Esophagus muscularis mucosa (tissue), 4 donors: ENCODE measurements at places on chromosomes 1 and 21. TPM values are rescaled to one million over a fixed set of nuclear protein-coding genes. Genes with fewer than 3 reads are reported as not detected.
A peak's percentile ranks its signal among the peaks of the same experiment; 100 is the strongest.

CHRM3 gene
- total RNA-seq = 118 TPM

DNA sequence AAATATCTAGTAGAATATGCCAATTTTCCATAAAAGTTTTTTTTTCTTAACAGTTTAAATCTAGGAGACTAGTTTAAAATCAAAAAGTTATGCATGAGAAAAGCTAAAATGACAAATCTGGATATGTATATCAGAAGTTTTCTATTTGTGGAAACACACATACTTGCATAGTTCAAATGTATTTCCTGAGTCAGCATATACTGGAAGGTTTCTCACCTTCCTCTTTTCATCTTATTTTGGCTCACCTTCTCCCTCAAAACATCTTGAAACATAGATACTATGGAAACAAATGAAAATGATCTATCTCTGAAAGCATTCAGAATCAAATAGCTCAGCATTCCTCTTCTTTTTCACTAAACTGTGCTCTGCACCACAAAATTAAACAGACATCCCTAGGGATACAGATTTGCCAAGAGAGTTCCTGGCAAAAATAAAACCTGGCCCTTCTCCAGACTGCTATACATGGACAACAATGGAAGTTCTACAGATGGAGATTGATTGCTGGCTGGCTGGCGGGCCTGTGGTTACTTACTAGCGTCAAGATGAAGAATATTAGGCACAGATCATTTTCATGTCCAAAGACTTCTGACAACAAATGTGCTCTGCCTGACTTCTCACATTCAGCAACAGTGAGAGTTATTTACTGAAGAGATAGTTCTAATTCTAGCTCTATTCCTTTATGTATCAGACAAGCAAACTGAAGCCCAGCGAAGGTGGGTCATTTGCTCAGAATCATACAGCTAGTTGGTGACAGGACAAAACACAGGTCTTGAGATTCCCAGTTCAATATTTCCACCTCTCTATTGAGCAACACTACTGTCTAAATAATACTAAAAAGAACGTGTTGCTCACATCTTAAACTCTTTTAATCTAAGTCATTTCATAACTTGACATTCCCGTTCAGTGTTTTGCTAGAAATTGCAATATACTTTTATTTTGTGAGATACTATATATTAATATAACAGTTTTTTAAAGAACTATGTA is 26.6 kb downstream of the DIPK1A start:
- DNase-seq = no peak

GRCh38 chr21:44027607-44028286 is 15.6 kb downstream of the TRAPPC10 start:
- DNase-seq = no peak

DNA sequence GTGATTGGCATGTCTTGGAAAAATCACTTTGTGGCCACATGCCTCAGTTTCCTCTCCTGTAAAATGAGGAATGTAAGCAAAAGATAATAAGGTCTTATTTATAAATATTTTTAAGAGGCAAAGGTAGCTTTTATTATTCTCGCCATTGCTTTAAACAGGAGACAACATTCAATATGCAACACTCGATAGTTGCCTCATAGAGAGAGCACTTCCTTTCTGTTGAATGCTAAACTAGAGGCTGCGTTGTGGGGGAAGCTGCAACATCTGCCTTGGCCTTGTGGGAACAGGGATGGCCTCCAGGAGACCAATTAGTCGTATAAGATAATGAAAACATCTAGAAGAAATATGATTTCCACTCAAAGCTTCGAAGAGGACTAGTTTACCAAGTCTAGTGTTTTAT is 3.5 kb downstream of the OSCP1 start:
- DNase-seq = no peak

GRCh38 chr1:40806731-40807695 is 23.4 kb downstream of the KCNQ4 start:
- no peak for DNase-seq

REG4 gene
- total RNA-seq = not detected

- DNase-seq = peak; percentile 94
Observed at GRCh38 chr1:159900086-159900680, at the start of gene CFAP45. Gene CFAP45, minus strand, starts transcription at chr1:159900165. Its CDS starts 67 bp downstream, at chr1:159900098.

GRCh38 chr1:35062518-35063196 is 16.5 kb upstream of the ZMYM1 start:
- peak; percentile 19 for DNase-seq

DNA sequence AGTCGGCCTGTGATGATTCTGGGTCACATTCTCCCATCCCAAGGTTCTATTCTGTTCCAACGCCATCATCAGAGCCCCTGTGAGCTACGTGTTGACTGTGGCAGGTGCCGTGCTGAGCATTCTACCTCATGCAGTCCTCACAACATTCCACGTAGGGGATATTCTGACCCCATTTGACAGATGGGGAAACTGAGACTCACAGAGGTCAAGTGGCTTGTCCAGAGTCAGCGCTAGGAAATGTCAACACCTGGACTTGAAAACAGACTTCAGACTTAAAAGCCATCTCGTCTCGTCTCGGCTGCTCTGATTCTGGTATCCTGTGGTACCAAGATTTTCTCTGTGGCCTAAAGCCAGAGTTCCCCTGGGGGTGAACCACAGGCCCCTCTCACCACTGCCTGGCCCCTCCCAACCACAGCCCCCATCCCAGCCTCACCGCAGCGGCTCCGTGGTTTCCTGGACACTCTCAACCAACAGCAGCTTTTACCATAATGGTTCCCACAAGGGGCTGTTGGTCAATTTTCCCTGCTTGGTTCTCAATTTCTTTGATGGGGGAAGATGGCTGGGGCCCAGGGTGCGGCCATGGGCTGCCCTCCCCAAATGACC is 39.6 kb downstream of the SDC3 start:
- no peak for DNase-seq

DNA sequence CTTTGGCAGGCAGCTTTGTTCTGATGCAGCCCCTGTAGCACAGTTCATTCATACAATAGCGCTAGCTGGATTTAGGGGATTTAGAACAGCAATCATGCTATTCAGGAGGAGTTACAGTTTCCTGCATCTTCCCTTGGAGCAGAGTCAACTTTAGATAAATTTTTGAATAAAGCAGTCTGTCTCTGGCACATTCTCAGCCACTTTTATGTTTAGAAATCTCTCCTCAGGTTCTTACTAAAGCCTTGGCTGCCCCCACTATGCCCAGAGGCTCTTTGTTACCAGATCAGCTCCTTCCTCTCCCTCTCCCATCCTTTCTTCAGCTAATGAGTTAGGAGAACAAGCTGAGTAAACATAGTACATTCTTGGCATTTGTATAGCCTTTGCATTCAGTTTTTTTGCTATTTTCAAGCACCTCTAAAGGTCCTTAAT is 17.0 kb upstream of the PIGC start:
- DNase-seq = no peak

DNA sequence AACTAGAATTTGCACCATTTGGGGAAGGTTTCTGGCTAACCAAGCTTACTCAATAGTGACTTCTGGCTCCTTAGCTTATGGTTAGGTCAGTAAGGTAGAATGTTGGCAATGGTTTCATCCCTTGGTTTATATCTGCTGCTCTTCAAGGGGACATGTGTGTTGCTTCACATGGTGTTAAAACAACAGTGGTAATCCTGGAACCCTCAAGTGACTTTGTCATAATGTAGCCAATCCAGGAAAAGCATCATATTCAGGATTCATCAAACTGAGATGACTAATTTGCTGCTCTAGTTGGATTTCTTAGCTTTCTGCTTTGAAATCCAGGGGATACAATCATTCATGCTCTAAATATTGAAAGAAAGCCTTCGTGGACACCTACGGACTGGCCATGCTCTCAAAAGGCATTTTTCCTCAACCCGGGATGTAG is 108.7 kb downstream of the RGL1 start:
- no peak for DNase-seq

TOR3A gene
- 55.8 TPM for total RNA-seq

GRCh38 chr1:46442317-46443161 is 47.1 kb upstream of the DMBX1 start:
- peak; percentile 95 for DNase-seq

OR2T11 gene
- not detected for total RNA-seq

DNA sequence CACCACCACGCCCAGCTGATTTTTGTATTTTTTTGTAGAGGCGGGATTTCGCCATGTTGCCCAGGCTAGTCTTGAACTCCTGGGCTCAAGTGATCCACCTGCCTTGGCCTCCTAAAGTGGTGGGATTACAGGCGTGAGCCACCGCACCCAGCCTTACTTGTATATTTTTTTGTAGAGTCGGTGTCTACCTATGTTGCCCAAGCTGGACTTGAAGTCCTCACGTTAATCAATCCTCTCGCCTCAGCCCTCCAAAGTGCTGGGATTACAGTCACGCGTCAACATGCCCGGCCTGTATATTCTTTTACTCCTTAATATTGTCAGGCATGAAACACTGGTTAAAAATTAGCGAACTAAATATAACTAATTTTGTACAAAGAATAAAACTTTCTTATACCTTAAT is 5.5 kb upstream of the TOMM20 start:
- peak; percentile 66 for DNase-seq

GRCh38 chr21:41138711-41139110 is 29.2 kb upstream of the BACE2 start:
- no peak for DNase-seq

DNA sequence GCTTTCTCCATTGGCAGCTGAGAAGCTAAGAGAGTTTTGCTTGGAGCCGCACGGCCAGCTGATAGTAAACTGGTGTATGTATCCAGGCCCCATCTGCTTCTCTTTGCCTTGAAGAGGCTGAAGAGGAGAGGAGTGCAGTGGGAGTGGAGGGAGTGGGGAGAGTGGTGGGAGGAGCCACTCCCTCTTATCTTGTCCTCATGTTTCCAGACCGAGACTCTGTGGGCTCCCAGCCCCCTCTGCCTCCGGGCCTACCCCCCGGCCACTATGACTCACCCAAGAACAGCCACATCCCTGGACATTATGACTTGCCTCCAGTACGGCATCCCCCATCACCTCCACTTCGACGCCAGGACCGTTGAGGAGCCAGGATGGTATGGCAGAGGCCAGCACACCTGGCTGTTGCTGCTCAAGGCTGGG is 6.0 kb upstream of the LRRC71 start:
- DNase-seq = no peak

GRCh38 chr1:181504399-181504842 is 21.1 kb downstream of the CACNA1E start:
- no peak for DNase-seq

- no peak for DNase-seq
Observed at GRCh38 chr21:42641311-42642218, 11.9 kb upstream of the PDE9A start.

YOD1 gene
- total RNA-seq = 6.5 TPM

C1orf185 gene
- total RNA-seq = not detected

GUCA2B gene
- total RNA-seq = not detected

HUNK gene
- total RNA-seq = 0.42 TPM

- no peak for DNase-seq
Observed at GRCh38 chr1:231883382-231883781, 256.8 kb downstream of the DISC1 start.

GRCh38 chr1:228122921-228123441 is 13.9 kb upstream of the MRPL55 start:
- DNase-seq = no peak
